ENCODE measurements at places on chromosomes 5 and 9.

GRCh38 chr5:175765858-175766257, 105.5 kb upstream of the CPLX2 start:
- DNase-seq = no peak

DNA sequence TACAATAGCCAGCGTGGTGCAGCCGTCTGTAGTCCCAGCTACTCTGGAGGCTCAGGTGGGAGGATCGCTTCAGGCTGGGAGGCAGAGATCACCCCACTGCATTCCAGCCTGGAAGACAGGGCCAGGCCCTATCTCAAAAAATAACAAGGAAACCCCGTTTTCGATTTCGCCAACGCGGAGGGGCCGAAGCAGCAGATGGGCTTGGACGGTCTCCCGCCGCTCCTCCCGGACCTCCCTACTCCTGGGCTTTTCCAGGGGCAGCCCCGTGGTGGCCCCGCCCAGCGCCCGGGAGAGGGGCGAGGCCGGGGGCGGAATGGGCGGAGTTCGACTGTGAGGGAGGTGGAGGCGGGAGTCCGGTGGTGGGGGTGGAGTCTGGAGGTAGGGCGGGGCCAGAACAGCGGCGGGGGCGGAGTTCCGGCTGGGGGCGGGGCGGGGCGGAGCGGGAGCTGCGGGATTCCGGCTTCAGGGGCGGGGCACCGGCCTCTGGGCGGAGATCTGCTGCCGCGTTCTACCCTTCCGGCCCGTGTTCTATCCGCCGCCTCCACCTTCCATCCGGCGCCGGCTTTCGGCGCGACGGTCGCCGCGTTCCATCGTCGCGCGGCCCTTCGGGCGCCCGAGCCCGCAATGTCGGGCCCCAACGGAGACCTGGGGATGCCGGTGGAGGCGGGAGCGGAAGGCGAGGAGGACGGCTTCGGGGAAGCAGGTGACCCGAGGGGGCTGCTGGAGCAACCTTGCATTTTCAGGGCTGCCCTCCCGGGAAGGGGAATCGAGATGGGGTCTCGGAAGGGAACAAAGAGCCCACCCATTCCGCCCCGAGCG, at the start of gene BBLN:
Gene BBLN (plus strand): TSS at position 482 of the 819 bp plus-strand sequence. CDS start 143 bp downstream, at position 625.
- DNase-seq = peak; percentile 94

DNA sequence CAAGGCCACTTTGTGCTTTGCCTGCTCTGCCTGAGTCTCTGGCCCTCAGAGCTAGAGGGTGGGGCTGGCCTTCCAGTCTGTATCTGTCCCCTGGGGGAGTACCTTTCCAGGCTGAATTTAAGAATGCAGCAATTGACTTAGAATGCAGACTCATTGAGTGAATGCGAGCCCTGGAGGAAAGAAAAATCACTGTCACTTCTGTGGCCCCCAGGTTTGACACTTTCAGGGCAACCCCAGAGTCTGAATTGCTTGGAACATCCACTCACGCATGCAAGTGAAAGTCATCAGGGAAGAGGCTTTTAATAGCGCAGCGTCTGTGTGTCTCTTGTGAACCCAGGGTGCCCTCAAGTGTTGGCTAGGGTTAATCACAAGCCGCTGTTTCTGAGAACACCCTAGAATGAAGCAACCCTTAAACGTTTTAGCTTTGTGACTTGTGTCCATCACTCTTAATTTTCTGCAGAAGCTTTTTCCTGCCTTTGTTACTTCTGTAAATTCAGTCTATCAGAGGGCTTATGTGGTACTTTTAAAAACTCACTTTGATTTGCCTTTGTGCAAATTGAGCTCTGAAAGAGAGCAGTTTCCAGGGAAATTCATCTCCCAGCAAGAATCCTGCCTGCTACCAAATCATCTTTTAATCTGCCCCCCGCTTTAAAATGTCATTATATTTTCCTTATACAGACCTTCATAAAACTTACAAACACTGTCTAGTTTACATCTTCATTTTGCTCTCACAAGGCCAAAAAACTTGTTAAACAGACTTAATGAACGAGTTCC, 146.8 kb upstream of the IQGAP2 start:
- peak; percentile 66 for DNase-seq

DNA sequence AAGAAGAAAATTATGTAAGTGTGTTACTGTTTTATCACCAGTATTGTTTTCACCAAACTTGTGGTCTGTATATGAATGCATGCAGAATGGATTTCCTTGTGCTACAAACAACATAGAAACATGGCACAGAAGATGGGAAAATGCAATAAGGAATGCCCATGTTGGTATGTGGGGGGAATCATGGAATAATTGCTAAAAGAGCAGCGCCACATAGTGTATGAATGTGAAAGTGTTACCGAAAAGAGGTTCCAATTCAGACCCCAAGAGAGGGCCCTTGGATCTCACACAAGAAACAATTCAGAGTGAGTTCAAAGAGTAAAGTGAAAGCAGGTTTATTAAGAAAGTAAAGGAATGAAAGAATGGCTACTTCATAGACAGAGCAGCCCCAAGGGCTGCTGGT, 26.4 kb upstream of the TYRP1 start:
- DNase-seq = no peak

DNA sequence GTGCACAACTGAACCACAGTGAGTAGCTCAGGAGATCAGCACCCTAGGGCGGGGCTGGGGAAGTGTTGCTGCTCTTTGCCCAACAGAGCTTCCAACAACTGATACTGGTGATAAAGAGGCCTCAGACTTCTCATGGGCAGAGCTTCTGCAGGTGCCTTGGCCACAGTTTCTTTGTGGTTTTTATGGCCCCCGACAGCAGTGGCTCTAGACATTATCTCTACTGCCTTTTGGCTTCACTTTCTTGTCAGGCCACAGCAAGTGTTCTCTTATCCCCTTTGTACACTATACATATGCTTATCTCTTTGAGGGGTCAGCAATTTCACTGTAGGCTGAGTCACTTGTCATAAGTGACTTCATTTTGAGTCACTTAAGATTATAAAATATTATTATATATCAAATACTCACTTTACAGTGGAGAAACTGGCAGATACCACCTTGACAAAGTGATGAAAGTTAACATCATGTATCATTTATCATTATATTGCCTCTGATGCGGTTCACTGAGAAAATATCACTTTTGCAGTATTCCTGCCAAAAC, 90.9 kb upstream of the COX7C start:
- DNase-seq = no peak

GRCh38 chr9:76926324-76926741, 20.4 kb upstream of the PRUNE2 start:
- peak; percentile 79 for DNase-seq

DNA sequence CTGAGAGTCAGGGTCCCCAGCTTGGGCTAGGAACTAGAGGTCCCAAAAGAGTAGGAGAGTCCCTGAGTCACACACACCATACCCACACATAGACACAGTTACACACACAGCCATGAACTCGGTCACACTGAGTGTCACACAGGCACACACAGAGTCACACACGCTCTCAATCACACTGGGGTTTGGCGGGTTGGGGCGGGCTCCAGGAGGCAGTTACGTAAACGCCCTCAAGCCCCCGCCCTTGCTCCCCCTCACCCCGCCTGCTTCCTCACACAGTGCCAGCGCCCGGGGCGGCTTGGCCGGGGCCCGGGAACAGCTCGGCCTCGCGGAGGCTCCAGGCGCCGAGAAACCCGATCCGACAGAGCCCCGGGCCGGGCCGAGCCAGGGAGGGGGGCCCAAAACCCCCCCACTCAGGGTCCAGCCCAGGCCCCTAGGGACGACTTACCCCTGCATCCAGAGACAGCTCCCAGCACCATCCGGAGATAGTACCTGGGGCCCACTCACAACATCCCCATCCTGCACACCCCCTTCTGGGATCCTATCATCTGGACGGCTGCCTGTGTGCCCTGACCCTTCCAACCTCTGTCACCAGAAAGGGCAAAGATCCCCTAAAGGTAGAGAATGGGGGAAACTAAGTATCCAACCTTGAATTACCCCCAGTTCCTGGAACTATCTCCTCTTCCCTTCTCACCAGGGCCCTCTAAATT, 3.5 kb upstream of the CNTFR start:
- DNase-seq = no peak

DNA sequence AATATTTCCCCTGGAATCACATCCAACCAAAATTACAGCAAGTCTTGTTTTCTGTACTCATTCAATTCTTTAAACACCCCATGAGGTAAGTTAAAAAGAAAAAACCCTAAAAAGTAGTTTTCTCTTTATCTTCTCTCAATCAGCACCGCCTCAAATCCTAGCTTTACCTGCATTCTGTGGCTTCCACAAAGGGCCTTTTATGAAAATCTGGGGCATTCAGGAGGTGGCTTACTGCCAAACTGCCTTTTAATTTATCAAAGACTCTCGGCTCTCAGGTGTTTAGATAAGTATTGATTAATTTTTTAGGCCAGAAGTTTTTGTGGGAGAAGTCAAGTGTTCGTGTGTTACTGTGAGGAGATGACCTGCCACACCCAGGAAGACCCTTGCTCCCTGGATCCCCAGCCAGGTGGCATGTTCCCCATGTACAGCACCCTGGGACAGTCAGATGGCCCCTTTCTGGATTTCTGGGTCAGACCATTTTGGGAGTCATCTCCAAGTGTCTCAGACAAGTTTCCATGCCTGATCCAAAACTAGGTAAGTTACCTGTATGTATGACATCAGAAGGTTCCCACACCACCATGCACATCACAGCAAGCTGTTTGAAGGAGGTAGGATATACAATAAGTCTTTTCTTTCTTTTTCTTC, 6.2 kb upstream of the TMEM171 start:
- no peak for DNase-seq

DNA sequence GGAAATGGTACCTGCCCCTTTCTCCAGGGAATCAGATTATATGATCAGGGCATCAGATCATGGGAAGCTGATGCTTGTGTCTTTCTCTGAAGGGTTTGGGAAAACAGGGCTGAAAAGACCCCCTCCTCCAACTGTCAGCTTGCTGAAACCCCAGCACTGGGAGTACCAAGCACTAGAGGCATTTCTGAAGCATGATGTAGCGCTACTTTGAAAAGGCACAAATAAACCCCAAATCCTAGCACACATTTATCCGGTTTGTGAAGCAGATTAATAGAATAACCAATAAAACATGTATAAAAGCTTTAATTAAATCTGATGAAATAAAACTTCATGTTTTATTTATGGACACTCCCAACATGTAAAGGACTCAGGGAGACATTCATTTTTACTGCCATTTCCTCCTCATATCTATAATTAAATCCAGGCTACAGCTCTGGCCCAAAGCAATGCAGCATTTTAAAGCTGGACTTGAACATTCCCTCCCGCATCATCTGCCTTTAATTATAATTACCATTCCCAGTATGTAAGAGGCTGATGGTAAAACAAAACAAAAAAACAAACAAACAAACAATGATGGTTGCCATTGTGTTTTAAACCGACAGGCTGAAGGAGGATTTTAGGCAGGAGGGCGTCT, 298.2 kb upstream of the RFX3 start:
- DNase-seq = peak; percentile 88

GRCh38 chr5:166369346-166369745, 1922.1 kb upstream of the WWC1 start:
- DNase-seq = no peak

DNA sequence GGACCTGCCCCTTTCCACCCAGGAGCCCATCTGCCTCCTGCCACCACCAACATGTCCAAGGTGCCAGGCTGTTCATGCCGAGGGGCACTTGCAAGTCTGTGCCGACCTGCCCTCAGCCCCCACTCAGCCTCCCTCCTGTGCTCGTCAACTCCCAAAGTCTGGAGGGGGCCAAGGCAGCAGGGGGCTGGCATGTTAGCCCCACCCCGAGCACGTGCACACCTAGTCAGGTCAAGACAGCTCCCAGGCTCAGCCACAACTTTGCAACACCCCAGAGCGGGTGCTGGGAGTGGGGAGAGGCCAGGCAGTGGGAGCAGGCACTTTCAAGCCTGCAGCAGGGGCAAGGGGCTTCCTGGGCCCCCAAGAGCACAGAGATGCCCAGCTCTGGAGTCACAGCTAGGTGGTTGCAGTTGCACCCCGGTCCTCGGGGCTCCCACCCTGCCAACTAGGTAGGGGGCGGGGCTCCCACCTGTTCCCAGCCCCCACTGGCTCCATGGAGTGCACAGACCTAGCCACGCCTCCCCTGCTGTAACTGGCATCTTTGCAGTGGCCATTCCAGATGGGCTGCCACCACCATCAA, 272.5 kb downstream of the CETN3 start:
- DNase-seq = no peak

DNA sequence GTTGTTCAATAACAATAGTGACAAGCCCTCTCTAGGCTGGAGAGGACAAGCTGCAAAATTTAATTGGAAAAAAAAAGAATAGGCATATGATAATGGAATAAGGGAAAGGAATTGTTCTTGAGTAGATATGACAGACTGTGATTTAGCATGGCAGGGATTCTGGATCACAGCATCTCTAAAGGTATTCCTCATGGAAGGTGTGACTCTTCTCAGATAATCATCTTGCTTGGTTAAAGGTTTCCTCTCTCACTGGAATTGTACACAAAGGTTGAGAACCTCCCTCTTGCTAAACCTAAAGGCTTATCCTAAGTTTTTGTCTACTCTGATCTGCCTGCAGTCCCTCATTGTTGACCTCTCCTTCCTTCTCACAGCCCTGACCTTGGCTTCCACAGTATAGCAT, 31.6 kb downstream of the ELOVL7 start:
- no peak for DNase-seq

DNA sequence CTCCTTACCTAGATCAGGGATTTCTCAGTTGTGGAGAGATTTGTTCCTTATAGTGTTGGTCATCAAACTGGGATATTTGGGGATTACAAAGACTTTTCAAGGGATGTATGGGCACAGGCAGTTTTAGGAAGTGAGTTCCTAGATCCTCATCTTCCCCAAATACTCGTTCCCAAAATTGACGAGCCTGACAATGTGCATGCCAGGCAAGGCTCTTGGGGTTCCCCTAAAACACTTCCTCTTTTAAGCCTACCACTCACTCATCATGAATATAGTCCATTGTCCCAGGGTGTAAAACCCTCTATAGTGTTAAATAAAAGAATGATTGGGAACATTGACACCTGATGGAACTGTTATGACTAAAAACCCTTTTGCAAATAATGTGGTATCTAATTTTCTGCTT, 26.4 kb downstream of the PDCD1LG2 start:
- DNase-seq = no peak

GRCh38 chr5:57549566-57549965, 67.0 kb upstream of the ACTBL2 start:
- DNase-seq = no peak

DNA sequence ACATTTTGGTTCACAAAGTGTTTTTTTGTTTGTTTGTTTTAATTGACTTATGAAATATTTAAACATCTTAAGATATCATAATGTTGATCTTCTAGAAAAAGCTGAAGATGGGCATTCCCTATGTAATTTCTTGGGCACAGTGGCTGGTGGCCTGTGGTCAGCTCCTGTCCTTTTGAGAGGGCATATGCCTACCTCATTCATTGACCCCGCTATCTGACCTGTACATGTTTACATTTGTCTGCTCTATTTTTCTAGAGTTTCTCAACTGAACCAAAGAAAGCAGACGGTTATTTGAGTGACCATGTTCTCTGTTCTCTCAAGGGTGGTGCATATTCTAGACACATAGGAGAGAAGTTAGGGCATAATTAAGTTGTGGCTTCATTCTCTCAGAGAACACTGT, 5.3 kb downstream of the SGCD start:
- DNase-seq = no peak

DNA sequence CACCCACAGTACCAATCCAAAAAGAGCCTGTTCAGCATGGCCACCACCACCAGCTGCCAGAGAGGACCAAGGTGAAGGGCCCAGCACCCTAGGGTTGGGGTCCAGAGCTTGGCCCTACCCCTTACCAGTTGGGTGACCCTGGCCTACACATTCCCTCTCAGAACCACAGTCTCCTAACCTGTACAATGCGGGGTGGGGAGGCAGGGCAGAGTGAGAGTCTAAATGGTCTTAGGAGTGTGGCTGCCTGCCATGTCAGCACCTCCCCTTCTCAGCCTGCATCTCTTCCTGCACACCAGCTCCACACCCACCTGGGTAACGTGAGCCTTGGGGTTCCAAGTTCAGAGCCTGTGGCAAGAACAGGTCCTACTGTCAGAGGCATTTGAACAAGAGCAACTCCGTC, 92.2 kb downstream of the C5orf15 start:
- no peak for DNase-seq

All from fibroblast of upper back skin (primary cell).